ENCODE measurements at places on chromosomes 1 and 21. TPM values are rescaled to one million over a fixed set of nuclear protein-coding genes. Genes with fewer than 3 reads are reported as not detected.

The CSMD2 gene
- polyA plus RNA-seq = 0.45 TPM

The ZSWIM5 gene
- polyA plus RNA-seq = 0.34 TPM

The ADAM30 gene
- not detected for polyA plus RNA-seq

DNA sequence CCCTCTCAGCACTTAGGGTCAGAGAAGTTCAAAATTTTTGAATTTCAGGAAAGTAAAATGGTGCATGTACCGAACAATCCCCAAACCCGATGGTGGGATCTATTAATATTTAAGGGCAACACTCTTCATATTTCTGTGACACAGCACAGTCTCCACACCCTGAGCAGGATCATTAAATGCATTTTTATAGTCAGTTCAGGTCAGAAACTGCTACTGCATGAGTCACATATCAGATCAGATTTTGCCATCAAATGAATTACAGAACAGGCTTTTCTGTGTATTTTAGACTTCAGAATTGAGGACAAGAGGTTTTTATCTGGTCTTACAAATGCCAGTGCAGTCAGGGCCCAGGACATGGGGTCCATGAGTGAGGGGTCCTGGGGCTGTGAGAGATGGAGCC lies 79.2 kb downstream of the RIPK4 start:
- no peak for DNase-seq

- no peak for DNase-seq
Observed at GRCh38 chr1:181023265-181024057, 791 bp upstream of the STX6 start.
